ENCODE measurements at places on chromosomes 12 and 14. TPM values are rescaled to one million over a fixed set of nuclear protein-coding genes. Genes with fewer than 3 reads are reported as not detected.

DNA sequence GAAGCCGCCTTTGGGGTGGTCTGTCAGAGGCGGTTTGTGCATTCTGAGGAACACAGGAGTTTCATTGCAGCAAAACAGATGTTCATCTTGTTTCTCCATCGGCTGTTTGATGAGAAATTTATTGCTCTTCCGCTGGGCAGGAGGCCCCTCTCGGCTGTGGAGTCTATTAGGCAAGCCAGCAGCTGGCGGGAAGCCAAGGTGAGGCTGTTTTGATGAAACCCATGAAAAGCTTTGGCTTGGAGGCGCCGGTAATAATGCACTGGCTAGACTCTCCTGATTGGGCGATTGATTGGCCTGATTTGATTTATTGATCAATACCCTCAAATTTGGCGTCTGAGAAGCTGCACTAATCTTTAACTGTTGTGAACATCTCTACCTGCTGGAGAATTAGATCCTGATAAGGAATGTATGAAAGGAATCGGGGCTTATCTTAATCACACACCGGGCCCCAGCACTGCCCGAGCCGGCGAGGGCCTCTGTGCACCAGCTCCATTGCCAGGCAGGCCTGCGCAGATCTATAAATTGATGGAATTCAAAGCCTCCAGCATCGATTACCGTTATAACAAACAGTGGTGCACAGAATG, 187.7 kb downstream of the PHETA1 start:
- no peak for DNase-seq

- DNase-seq, result no peak
Observed at GRCh38 chr14:29755311-29756018, 172.2 kb downstream of the PRKD1 start.

SLC5A8 gene
- polyA plus RNA-seq, result not detected

- DNase-seq, result peak; percentile 57
Observed at GRCh38 chr14:90388437-90388836, 8.4 kb upstream of the CALM1 start.

CMA1 gene
- not detected for polyA plus RNA-seq

SLC25A21 gene
- 1.5 TPM for polyA plus RNA-seq

DNA sequence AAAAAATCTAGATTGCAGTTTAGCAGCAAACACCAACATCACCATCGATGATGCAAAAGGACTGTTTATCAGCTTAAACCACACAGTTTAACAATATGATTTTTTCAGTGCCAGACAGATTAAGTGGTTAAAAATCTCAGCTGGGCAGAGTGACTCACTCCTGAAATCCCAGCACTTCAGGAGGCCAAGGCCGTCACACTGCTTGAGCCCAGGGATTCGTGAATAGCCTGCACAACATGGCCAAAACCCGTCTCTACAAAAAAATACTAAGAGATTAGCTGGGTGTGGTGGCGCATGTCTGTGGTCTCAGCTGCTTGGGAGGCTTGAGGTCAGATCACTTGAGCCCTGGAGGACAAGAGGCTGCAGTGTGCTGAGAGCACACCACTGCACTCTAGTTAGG, 8.9 kb downstream of the RSRC2 start:
- peak; percentile 82 for DNase-seq
